ENCODE measurements at places on chromosomes 6 and 20.

DNA sequence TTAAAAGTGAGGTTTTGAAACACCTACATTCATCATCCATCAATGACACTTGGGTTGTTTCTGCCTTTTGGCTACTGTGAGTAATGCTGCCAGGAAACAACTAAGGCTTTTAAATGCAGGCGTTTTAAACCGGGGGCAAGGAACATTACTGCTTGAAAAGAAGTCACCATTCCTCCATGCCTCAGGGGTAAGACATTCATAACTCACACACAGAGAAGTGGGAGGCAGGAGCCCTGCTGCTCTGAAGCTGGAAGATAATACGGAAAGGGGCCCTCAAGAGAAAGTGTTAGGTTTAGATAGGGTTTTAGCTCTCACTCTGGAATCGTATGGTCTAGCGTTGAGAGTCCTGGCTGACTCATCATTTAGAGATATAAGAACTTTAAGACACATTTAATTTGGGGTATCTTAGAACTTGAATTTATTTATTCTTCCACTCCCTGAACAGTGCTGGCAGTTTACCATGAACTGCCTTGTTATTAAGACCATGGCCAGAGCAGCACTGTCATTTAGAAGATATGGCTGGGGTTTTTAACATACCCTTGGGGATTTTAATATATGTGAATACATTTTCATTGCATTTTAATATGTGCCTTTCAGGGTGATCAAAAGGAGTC lies 1.8 kb downstream of the TUBB1 start:
- DNase-seq, result no peak

DNA sequence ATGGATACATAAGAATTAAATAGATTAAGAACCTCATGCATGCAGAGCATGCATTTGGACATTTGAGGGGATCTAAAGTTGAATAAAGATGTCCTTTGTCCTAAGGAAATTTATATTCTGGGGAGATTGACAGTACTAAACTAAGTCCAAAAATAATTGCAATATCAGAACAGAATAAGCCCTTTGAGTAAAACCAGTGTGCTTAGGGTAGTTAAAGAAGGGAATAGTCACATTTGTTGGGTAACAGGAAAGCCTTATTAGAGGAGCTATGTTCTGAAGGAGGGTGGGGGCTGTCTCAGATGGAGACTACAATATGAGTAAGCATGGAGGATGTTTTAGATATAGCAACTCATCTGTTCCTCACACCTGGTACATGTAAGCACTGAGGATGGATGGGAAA lies 35.8 kb downstream of the CDC5L start:
- DNase-seq, result no peak

GRCh38 chr6:141218583-141218982 lies 914.1 kb upstream of the GJE1 start:
- DNase-seq, result no peak

GRCh38 chr6:105163183-105163582 lies 16.6 kb downstream of the POPDC3 start:
- DNase-seq, result no peak

- no peak for DNase-seq
Observed at GRCh38 chr6:157284738-157285421, 38.4 kb downstream of the TMEM242 start.

- no peak for DNase-seq
Observed at GRCh38 chr6:6193221-6193745, 127.2 kb downstream of the F13A1 start.

GRCh38 chr6:133017581-133017980 lies 203.2 kb downstream of the RPS12 start:
- no peak for DNase-seq

GRCh38 chr6:167742719-167743303 lies 83.9 kb upstream of the AFDN start:
- peak; percentile 97 for DNase-seq

DNA sequence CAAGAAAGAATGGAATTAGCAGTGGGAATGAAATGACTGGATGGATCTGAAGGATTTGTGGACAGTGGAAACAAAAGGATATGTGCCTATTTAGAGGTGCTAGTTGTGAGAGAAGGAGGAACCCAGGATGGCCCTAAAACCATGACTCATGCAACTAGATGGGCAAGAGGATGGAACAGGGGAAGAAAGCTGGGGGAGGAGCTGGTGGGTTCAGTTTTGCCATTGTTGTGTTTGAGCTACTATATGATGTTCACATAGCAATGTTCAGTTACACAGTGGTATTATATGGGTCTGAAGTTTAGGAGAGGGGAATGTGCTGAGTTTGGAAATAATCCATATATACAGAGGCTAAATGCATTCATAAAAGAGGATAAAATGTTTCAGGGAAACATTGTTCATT lies 125.7 kb upstream of the SSTR4 start:
- no peak for DNase-seq

- no peak for DNase-seq
Observed at GRCh38 chr6:73606428-73606827, 47.4 kb downstream of the SLC17A5 start.
